Stimulated activated CD4-positive, alpha-beta T cell treated with anti-CD3 and anti-CD28 coated beads, TNF-alpha, amount 100 ng/mL, for 48 hours (primary cell): ENCODE measurements at places on chromosomes 16 and 17.
A peak's percentile ranks its signal among the peaks of the same experiment; 100 is the strongest.

GRCh38 chr17:1796800-1797199 is 32.9 kb downstream of the SMYD4 start:
- no peak for DNase-seq

GRCh38 chr16:11258553-11259492 is 2.8 kb upstream of the SOCS1 start:
- no peak for DNase-seq

- DNase-seq = no peak
Observed at GRCh38 chr16:82935766-82936165, 309.0 kb downstream of the CDH13 start.

DNA sequence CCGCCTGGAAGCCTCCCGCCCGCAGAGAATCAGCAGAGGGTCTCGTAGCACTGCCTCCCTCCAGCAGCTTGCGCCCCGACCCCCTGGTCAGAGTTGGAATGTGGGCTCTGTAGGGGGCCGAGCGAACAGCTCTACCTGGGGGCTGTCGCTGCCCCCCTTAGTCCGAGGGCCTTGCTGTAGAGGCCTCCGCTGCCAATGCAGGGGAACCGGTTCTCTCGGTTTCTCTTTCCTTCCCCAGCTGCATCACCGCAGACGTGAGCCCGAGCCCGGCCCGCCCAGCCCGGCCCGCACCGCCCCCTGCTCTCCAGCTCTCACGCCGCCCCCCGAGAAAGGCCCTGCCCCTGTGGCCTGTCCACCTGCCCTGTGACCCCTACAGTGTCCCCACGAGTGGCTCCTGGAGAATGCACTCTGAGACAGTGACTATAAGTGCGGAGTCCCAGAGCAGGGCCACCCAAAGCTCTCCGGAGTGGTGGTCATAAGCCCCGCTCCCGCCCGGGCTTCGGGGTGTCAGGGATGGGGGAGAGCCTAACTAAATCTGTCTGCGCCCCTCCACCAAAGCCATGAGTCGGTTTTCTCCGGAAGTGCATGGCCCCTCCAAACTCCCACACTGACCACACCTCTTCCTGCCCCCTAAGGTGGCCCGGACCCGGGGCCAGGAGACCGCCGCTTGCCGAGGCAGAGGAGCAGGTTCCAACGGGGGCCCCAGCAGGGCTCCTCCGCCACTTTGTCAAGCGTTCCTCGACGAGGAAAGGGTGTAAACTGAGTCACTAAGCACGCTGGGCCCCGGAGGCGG is 1.7 kb downstream of the ARHGAP27 start:
- DNase-seq = no peak

DNA sequence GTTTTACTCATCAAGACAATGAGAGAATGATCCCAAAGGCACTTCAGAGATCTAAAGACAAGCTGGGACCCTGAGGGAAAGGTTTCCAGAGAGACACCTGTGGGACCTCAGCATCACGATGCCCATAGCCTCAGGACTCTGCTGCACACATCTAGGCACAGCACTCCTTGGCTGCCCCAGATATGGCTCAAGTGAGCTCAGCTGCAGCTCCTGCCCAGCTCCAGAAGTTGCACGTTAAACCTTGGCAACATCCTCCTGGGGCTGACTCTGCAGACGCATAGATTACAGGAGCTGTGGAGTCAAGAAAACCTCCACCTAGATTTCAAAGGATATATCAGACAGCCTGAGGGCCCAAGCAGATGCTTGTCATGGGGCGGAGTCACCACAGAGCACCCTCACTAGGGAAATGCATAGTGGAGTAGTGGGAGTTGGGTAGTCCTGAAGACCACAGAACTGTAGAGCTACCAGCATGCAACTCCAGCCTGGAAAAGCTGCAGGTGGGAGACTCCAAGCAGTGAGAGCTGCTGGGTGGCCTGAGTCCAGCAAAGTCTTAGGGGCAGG is 582.0 kb downstream of the CDH11 start:
- no peak for DNase-seq

- no peak for DNase-seq
Observed at GRCh38 chr17:44610871-44611270, 45.4 kb upstream of the MEIOC start.

DNA sequence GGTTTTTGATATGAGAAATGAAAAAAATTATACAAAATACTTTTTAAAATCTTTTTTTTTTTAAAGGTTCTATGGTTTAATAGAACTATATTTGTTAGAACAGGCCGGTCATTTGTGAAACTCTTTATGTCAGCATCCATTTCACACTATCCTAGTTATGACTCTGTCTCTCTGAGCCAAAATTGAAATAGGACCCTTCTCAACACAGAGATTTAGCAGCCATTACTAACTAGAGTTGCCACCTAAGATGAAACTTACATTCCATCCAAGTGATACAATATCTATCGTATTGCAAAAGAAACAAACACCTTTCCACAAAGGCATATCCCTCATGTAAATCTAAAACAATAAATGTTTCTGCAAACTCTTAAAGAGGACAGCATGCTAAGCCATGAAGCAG is 249.8 kb downstream of the CDH11 start:
- DNase-seq = no peak

DNA sequence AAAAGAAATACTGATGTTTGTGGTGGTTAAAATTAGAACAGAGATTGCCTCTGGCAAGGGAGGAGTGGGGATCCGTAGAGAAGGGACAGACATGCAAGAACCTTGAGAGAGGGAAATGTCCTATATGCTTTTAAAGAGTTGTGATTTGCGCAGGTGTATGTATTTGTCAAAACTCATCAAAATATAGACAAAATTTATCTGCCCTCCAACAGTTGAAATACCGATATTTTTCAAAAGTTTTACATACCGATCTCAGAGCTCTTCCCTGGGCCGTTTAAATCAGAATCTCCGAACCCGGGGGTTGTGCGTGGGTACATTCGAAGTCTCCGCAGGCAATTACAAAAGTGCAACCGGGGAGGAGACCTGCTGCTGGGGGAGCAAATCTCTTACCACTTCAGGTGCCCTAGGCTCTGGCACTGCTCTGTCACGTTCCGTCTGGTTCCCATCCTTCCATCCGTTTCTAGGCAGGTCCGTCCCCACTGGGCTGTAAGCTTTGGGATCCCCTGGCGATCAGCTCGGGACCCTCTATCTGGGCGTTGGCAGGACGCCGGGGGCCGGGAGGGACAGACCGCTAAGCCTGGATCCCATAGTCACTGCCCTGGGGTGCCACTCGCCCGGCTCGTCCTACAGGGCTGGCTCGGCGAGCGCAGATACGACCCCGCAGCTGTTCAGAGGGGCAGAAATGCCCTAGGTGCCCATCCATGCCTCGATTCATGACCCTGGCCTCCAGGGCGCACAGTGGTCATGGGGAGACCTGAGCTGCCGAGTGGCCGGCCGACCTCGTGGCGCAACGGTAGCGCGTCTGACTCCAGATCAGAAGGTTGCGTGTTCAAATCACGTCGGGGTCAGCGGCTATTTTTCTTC is 4.2 kb downstream of the BORCS6 start:
- peak; percentile 86 for DNase-seq

- DNase-seq = no peak
Observed at GRCh38 chr16:81625544-81626153, 153.4 kb upstream of the PLCG2 start.

- no peak for DNase-seq
Observed at GRCh38 chr17:75634754-75635609, 1.7 kb downstream of the SMIM5 start.

GRCh38 chr16:81932668-81933067 is 78.6 kb downstream of the SDR42E1 start:
- DNase-seq = no peak
